ENCODE measurements at places on chromosomes 5 and 9. TPM values are rescaled to one million over a fixed set of nuclear protein-coding genes. Genes with fewer than 3 reads are reported as not detected.

Gene HAPLN1
- 1.3 TPM for total RNA-seq

Gene WDR55
- total RNA-seq, result 22.8 TPM

Gene SLIT3
- total RNA-seq, result 0.86 TPM

Gene UBAC1
- 59.3 TPM for total RNA-seq

Gene FOXD4
- not detected for total RNA-seq

DNA sequence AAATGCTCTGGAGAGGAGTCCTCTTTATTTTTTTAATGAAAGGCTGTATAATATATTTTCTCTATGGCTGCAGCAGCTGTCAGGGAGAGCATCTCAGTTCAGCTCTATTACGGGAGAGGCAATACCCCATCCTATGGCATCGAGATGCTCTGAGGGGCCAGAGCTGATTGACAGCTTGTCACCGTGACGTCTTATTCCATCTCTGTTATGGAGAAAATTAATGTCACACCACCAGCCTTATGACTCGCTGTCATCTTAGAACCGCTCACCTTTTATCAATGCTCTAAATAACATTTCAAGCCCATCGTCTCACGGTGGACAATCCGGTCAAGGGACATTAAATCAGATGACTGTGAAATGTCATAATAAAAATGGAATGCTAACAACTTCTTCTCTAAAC, 273.5 kb downstream of the SLF1 start:
- no peak for DNase-seq
- H3K27ac ChIP-seq, result no peak overlapping the region
- no peaks in the 10 kb centered on the region for H3K4me1 ChIP-seq
- H3K36me3 ChIP-seq, result no peaks in the 10 kb centered on the region
- no peaks in the 10 kb centered on the region for H3K27me3 ChIP-seq

DNA sequence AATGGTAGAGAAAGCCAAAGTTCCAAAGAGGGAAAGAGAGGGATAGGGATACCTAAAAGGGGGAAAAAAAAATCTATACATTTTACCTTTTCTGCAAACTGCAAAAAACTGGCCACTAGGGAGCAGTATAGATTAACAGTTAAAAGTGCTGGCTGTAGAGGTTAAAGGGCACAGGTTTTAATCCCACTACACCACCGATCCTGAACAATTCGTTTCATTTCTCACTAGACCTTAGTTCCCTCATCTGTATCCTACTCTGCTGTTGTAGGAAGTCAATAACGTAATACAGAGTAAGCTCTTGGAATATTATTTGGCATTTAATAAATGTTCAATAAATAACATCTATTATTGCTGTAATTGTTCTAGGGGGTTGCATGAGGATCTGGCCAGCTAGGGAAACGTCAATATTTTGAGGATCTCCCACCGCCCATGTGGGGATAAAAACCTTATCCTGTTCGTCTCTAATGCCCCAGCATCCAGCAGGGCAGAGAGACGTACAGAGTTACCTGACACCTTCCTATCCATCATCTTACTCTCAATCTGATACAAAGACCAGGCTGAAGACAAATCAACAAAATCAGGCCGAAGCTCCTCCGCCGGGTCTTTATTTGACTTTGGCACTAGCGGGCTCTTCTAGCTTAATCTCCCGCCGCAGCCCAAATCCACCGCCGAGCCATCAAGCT, 757 bp downstream of the CDC26 start:
- peaks cover 45% of the 10 kb centered on the region for H3K36me3 ChIP-seq
- H3K27ac ChIP-seq, result no peak overlapping the region
- H3K4me1 ChIP-seq, result peaks cover 4% of the 10 kb centered on the region
- DNase-seq, result no peak

GRCh38 chr9:79952401-79952800, 380.6 kb downstream of the TLE4 start:
- no peaks in the 10 kb centered on the region for H3K4me1 ChIP-seq
- no peak overlapping the region for H3K27ac ChIP-seq
- no peaks in the 10 kb centered on the region for H3K27me3 ChIP-seq
- H3K36me3 ChIP-seq, result no peaks in the 10 kb centered on the region

DNA sequence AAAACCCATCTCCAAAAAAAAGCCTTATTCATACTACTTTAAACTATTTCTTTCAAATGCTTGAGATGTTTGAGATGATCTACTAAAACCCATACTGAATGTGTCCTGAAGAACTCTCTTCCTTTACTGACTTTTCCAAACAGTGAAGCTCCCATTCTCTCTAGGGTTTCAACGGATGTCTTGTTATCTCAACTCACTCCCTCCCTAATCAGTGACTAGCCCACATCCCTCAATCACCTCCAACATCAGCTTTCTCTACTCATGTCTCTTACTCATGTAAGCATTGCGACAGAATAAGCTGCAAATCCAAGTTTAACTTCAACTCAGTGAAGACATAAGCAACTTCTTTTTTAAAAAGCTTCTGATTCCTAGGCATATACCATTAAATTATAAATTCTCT, 42.1 kb downstream of the WDR41 start:
- H3K4me3 ChIP-seq, result no peak overlapping the region
- H3K4me1 ChIP-seq, result no peaks in the 10 kb centered on the region
- no peak overlapping the region for H3K27ac ChIP-seq
- DNase-seq, result no peak

DNA sequence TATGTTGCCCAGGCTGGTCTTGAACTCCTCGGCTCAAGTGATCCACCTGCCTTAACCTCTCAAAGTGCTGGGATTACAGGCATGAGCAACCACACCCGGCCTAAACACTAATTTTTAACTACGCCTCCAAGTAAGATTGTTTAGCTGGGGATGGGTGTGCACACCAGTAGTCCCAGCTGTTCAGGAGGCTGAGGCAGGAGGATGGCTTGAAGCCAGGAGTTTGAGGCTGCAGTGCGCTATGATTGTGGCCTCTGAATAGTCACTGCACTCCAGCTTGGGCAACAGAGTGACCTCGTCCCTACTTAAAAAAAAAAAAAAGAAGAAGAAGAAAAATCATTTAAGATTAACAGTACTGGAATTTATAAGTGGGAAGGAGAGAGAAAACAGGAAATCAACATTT, 90.8 kb upstream of the NR5A1 start:
- no peak for DNase-seq
- H3K27me3 ChIP-seq, result no peaks in the 10 kb centered on the region
- peaks cover 2% of the 10 kb centered on the region for H3K4me1 ChIP-seq
- H3K27ac ChIP-seq, result no peak overlapping the region
- no peak overlapping the region for H3K4me3 ChIP-seq

- no peak overlapping the region for H3K4me3 ChIP-seq
- peaks cover 29% of the 10 kb centered on the region for H3K36me3 ChIP-seq
- H3K4me1 ChIP-seq, result no peaks in the 10 kb centered on the region
- DNase-seq, result no peak
- no peak overlapping the region for H3K27ac ChIP-seq
Observed at GRCh38 chr5:179830818-179831468, 10.2 kb downstream of the SQSTM1 start.

DNA sequence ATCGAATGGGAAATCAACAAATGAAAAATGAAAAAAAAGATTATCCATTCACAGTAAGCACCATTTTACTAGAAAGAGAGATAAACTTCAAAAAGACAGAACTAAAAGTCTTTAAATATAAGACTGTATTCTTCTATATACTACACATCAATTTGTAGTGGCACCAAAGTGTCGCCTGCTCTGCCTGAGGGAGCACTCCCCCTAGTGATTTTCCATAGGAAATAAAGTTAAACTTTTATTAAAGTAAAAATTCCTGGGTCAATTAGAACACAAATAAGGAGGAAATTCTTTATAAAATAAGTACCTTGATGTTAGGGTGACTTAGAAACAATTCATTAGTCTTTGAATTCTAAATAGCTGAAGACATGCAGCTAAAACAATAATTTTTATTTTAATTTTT, 9.7 kb downstream of the RAD1 start:
- no peak for DNase-seq
- H3K4me3 ChIP-seq, result no peak overlapping the region
- H3K4me1 ChIP-seq, result no peaks in the 10 kb centered on the region
- no peak overlapping the region for H3K27ac ChIP-seq
- no peaks in the 10 kb centered on the region for H3K36me3 ChIP-seq
- H3K27me3 ChIP-seq, result no peaks in the 10 kb centered on the region

- H3K27ac ChIP-seq, result no peak overlapping the region
- H3K4me1 ChIP-seq, result no peaks in the 10 kb centered on the region
- H3K36me3 ChIP-seq, result no peaks in the 10 kb centered on the region
Observed at GRCh38 chr9:37329576-37329975, 92.9 kb upstream of the GRHPR start.

DNA sequence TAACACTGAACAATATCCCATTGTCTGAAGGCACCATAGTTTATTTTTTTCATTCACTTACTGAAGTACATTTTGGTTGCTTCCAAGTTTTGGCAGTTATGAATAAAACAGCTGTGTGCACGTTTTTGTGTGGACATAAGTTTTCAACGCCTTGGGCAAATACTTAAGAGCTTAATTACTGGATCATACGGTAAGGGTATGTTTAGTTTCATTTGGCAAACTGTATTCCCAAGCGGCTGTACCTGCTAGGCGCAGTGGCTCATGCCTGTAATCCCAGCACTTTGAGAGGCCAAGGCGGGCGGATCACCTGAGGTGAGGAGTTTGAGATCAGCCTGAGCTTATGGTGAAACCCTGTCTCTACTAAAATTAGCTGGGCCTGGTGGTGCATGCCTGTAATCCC, 63.7 kb upstream of the FAM120A start:
- no peaks in the 10 kb centered on the region for H3K4me1 ChIP-seq
- H3K27me3 ChIP-seq, result no peaks in the 10 kb centered on the region
- H3K27ac ChIP-seq, result no peak overlapping the region
- no peaks in the 10 kb centered on the region for H3K36me3 ChIP-seq
- no peak for DNase-seq

DNA sequence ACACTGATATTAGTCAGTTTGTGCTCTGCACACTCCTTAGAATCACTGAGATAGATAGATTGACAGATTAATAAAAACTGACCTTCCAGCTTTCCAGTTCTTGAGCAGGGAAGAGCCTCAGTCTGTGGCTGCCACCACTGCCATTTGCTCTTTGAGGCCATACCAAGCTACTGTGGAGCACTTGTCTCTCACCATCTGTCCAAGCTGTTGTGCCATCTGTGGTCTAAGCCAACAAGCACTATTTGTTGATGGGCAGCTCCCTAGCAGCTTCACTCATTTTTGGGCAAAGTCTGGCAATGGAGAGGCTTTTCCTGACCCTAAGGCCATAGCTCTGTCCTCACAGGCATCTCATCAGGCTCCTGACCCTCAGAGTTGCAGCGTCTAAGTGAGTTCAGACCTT, 30.4 kb downstream of the HTR1A start:
- no peak overlapping the region for H3K4me3 ChIP-seq
- no peak overlapping the region for H3K27ac ChIP-seq
- H3K27me3 ChIP-seq, result no peaks in the 10 kb centered on the region
- H3K36me3 ChIP-seq, result no peaks in the 10 kb centered on the region
- H3K4me1 ChIP-seq, result no peaks in the 10 kb centered on the region
